ENCODE measurements at places on chromosomes 2 and 18.

DNA sequence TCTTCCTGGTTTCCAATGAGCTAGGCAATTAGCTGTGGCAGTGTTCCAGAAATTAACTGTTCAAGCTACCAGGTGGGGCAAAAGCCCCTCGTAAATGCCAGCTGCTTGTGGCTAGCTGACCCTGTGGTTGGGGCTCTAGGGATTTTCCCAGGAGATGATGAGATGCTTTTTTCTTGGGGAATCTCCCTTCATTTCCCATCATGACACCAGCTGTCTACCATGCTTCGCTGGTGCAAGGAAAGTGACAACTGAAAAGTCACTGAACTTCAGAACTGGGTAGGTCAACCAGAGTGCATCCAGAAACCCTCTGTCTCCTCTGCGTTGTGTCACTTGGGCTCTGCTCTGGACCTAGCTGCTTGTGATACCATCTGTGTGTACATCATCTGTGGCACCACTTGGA lies 386.5 kb upstream of the DCC start:
- no peak for DNase-seq

DNA sequence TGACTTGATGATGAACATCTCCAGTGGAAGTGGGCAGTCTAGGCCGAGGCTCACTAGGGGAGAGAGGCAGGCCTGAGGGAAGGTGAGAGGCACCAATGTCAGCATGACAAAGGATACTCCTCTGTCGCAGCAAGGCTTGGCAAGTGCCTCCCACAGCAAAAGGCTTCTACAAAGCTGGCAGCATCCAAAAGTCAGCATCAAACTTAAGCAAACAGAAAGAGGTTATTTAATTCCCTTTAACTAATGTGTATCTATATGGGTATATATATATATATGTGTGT lies 41.6 kb downstream of the NIFK start:
- DNase-seq, result no peak

GRCh38 chr2:240353086-240353798 lies 82.2 kb upstream of the GPC1 start:
- no peak for DNase-seq

DNA sequence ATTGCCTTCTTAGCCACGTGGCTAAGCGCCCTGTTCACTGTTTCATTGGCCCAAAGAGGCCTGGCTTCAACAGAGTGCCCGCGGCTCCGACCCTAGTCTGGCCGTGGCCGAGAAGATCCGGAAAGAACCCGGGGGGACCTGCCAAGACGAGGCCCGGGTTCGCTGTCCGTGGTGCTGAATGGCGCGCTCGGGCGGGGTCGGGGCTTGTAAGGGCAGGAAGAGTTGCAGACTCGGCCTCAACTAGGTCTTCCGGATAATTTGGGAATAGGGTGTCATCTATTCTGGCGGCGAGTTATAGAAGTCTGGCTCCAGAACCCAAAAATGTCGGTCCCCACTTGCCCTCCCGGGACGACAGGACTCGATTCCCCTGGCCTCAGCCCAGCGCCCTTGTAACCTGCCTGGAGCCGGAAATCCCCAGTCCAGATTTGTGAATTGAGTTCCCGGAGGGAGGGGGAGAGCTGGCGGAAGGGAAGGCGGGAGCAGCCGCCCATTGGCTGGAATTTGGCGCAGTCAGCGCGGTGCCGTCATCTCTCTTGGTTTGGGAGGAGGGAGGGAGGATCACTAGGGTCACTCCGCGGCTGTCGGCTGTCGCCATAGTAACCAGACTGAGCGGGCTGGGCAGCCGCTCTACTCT lies 3.5 kb downstream of the CDK5R2 start:
- DNase-seq, result peak; percentile 40

- DNase-seq, result no peak
These were observed 13.2 kb downstream of the NABP1 start for GRCh38 chr2:191691016-191691735.

DNA sequence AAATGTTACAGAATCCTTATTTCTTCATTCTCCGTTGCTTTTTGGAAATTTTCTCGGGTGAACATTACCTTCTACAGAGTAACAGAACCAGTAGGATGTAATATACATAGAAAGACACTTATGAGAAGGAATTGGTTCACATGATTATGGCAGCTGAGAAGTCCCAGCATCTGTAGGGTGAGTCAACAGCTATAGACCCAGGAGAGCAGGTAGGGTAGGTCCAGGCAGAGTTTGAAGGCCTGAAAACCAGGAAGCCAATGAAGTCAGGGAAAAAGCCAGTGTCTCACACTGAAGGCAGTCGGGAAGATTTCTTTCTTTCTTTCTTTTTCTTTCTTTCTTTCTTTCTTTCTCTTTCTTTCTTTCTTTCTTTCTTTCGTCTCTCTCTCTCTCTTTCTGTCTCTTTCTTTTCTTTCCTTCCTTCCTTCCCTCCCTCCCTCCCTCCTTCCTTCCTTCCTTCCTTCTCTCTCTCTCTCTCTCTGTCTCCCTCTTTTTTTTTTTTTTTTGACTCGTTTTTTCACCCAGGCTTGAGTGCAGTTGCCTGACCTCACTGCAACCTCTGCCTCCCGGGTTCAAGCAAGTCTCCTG lies 15.1 kb upstream of the YES1 start:
- no peak for DNase-seq

GRCh38 chr2:2007551-2008501 lies 263.5 kb upstream of the PXDN start:
- DNase-seq, result no peak

DNA sequence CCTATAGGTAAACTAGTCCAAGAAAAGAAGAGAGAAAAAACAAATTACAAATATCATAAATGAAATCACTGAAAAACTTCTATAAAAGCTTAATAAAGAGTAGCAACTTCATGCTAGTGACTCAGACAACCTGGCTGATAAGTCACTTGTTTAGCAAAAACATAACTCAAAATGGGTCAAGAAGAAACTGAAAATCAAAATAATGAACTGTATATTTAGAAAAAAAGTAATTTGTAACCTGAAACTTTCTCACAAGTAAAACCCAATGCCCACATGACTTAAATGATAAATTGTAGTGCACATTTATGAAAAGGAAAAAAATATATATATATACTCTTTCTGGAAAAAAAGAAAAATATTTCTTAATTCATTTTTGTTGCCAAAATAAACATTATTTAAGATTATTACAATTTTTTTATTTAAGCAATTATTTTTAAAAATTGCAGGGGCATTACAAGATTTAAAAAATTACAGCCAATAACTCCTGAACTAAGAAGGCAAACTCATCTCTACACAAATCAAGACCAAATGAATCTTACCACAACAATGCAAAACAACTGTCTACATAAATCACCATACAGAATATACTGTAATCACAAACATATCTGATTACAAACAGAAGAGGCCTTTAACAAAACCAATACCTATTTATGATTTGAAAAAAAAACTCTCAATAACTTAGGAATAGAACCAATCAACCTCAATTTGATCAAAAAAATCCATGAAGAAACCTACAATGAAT lies 406.3 kb downstream of the CDH7 start:
- DNase-seq, result no peak

DNA sequence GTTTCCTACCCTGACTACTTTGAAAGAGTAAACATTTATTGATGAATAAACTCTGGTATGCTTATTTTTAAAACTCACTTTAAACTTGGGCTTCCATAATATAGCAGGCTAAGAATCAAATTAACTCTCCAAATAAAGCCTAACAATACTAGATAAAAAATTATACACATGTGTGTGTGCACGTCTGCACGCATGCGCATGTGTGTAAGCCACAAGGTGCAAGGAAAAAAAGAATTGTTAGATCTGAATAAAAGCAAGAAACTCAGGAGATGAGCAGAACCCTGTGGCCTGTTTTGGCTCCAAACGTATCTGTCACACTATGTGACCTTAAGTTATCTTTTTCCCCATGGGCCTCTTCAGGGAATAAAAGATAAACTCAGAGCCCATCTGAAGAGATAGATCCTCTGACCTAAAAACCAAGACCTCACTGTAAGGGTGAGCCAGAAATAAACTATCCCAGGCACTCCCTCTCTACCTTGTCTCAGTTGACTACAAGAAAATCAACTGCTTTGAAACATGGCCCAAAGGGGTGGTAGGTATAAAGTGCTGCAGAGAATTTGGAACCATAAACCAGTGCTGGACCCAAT lies 6.3 kb downstream of the HDHD2 start:
- no peak for DNase-seq

DNA sequence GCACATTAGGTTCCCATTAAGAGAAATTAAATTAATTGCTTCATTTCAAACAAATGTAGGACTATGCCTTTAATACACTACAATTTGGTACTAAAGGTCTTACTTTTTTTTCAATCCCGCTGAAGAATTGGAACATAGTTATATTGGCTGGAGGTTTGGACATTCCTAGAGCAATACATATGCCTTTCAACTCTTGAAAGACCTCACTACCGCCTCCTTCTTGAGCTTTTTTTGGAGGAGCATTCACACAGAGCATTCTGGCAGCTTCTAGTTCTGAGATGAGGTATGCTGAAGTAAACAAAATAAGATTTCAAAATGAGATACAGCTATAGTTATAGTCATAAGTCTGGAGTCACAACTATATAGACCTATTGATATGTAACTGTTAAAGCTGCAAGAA lies 10.9 kb downstream of the FAM98A start:
- DNase-seq, result no peak

DNA sequence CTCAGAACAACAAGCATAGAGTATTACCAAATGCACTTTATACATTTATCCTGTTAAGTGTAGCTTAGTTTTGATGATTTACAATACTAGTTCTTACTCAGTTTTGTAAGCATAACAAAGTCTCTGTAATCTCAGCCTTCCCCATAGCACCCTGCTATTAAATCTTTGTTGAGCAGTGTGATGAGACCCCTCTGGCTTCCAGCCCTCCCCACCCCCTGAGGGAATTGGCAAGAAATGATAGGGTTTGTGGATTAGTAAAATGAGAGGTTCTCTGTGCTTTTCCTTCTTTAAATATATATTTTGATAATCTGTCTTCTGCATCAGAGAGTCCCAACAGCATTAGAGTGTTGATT lies 37.2 kb downstream of the ZNF521 start:
- no peak for DNase-seq

DNA sequence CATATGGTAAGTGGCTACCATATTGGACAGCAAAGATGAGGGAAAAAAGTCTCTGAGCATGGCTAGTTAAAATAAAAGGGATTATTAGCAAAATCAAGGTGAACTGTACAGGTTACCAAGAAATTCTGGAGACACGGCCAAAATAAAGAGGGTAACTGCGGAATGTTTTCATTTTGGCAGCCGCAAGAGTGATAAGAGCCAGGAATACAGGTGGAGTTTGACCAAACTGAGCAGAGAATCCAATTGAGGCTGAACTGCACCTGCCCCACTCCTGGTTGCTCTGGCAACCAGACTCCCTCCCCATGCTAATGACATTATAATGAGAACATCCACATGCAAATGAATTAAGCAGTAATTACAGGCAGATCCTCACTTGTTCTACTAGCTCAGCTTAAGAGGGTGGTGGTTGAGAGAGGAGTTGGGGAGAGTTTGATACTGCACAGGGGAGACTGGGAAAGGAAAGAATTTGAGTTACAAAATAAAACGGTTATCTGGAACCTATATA lies 18.8 kb upstream of the EPHA4 start:
- DNase-seq, result no peak

- no peak for DNase-seq
These were observed 28.4 kb downstream of the EIPR1 start for GRCh38 chr2:3349211-3349693.

DNA sequence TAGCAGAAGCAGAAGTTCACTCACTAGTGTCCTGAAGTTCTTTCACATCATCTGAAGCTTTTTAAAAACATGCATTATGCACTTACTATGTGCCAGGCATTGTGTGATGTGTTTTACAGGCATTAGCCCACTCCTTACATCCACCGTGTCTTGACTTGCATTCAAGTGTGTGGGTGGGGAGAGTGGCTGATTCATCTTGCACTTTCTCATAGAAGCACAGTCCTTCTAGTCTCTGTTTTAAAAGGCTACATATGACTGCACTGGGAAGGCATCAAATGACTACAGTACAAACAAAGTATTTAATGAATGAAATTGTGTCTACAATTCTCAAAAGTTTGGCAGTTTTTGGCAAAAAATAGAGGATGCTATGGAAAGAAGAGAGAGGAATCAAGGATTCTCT lies 21.6 kb upstream of the DSC3 start:
- DNase-seq, result no peak

DNA sequence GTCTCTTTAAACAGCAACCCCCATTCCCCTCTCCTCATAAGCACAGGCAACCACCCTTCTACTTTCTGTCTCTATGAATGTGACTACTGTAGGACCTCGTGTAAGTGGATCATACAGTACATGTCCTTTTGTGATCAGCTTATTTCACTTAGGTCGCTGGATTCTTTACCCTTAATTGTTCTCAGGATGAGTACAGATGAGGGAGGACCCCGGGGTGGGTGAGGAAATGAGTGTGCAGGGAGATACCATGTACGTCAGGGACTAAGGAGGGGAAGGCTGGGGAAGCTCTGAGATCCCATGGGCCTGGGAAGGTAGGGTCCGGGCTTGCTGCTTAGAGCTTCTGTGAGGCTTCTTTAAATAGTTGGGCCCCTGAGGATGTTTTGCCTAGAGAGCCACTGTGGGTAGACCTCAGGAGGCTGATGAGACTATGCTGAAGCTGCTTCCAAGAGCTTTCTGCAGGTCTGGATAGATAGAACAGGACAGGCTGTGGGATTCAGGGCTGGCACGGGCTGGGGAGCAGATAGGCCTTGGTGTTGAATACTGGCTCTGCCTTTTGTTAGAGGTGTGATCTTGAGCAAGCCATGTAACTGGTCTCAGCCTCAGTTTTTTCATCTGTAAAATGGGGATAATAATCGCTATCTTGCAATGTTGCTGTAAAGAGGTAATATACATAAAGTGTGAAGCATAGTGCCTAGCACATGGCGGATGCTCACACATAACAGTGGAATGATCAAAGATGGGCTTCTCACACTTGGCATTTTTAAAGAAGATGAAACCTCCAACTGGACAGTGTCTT lies 155.3 kb downstream of the PRKCE start:
- DNase-seq, result no peak

DNA sequence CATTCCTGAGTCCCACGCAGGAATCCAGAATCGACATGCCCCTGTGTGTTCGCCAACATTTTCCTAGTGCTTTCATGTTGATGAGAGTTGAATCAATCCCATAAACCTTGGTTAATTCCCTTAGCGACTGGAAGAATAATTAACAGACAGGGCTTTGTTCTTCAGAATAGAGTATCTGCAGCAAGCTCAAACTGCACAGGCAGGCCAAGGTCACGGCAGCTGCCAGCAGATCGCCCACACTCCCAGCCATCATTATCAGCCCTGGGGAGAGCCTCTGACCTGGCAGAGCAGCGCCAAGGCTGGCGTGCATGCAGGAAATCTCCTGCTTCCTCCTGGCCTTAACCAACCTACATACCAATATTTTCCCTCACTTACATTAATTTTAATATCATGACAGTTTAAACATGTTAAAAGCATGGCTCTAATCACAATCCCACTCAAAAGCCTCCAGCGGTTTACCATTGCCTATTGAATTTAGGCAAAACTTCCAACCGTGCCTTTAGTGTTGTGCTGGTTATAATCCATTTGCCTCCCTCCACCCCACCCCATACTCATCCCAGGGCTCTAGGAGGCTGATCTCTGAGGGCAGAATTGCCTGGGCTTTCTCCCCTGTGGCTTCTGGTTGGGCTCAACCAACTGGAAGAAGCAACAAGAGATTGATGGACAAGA lies 46.8 kb upstream of the NCK2 start:
- DNase-seq, result peak; percentile 15

- DNase-seq, result no peak
These were observed 156.1 kb downstream of the DYSF start for GRCh38 chr2:71609441-71609840.
